ENCODE measurements at places on chromosomes 1 and 21.

GRCh38 chr21:43280949-43281633 is 112.3 kb downstream of the CRYAA start:
- DNase-seq: no peak

GRCh38 chr21:17978895-17979294 is 159.7 kb upstream of the C21orf91 start:
- DNase-seq: no peak

GRCh38 chr1:53957194-53957818 is 11.2 kb downstream of the LRRC42 start:
- DNase-seq: peak; percentile 72

DNA sequence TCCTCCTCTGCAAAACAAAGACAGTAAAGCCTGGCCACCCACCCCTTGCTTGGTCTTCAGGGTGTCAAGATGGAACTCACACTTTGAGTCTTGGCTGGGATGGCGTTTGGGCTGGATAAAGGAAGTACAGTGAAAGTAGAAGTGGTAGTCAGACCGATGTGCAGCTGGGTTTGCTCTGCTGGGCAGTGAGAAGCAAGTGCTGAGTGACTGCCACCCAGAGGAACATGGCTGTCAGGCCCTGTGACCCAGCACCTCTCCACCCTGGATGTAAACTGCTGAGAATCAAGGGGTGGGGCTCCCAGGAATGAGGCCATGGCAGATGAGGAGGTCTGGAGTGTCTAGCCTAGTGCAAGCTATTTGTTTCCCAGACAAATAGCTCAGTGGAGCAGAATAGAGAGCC is 51.2 kb downstream of the POFUT2 start:
- no peak for DNase-seq

DNA sequence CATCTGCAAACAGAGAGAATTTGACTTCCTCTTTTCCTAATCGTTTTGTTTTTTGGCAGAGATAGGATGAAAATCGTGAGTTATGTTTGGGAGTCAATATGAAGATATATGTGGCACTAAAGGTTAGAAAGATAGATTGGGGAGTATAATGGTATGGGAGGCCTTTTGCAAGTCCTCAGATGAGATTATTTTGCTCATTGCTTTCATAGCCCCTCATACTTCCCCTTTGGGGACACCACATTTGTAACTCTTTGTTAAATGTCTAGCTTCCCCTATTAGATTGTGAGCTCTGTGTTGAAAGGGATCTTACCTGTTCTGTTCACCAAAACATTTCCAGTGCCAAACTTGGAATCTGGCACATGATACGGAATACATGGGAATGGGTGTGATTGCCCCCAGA is 30.2 kb downstream of the RAVER2 start:
- no peak for DNase-seq

- DNase-seq: no peak
These were observed 953.0 kb upstream of the NCAM2 start for GRCh38 chr21:20045197-20045596.

GRCh38 chr1:196723325-196724185 is 51.1 kb upstream of the CFHR3 start:
- DNase-seq: peak; percentile 34

DNA sequence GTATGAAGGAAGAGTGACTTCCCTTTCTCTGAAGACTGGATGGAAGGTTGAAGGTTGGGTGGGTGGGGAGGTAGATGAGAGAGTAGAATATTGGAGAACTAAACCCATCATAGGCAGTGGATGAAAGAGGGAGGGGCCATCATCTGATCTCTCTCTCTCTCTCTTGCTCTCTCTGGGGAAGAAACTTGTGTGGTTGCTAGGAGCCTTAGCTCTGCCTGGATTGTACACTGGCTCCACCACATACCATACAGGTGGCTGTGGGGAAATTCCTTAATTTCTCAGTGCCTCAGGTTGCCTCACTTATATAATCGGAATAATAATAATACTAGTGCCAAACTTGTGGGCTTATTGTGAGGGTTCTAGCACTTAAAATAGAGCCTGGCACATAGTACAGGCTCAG is 9.5 kb downstream of the XCL1 start:
- no peak for DNase-seq

GRCh38 chr1:18805925-18806849 is 53.3 kb downstream of the TAS1R2 start:
- peak; percentile 11 for DNase-seq

GRCh38 chr1:43439781-43440180 is 13.9 kb downstream of the HYI start:
- DNase-seq: no peak

DNA sequence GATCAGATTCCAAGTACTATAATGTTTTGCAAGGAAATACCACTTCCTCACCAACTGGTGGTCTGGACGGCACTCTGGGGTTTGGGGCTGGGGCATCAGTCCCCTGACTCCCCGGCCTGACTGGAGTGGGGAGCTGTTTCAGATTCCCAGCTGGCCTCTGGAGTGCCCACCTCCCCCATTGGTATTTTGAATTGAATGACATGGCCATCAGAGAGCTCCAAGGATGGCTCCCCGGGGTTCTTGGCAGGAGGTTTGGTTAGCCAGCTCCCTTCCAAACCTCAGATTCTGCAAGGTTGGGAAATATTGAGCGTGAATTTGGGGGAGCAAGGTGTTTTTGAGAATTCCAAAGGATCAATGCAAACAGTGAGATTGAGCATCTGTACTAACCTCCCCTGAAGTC is 2.2 kb upstream of the INAVA start:
- DNase-seq: no peak

DNA sequence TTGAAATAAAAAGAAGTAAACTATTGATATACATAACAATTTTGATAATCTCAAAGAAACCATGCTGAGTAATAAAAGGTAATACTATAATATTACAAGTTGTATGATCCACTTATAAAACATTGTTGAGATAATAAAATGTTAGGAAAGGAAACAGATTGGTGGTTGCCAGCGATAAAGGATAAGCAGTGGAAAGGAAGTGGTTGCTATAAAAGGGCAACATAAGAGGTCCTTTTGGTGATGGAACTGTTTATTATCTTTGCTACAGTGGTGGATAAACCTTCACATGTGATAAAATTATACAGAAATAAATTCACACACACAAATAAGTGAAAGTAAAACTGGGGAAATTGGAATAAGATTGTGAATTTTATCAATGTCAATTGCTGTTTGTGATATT is 15.1 kb downstream of the OR6F1 start:
- no peak for DNase-seq

DNA sequence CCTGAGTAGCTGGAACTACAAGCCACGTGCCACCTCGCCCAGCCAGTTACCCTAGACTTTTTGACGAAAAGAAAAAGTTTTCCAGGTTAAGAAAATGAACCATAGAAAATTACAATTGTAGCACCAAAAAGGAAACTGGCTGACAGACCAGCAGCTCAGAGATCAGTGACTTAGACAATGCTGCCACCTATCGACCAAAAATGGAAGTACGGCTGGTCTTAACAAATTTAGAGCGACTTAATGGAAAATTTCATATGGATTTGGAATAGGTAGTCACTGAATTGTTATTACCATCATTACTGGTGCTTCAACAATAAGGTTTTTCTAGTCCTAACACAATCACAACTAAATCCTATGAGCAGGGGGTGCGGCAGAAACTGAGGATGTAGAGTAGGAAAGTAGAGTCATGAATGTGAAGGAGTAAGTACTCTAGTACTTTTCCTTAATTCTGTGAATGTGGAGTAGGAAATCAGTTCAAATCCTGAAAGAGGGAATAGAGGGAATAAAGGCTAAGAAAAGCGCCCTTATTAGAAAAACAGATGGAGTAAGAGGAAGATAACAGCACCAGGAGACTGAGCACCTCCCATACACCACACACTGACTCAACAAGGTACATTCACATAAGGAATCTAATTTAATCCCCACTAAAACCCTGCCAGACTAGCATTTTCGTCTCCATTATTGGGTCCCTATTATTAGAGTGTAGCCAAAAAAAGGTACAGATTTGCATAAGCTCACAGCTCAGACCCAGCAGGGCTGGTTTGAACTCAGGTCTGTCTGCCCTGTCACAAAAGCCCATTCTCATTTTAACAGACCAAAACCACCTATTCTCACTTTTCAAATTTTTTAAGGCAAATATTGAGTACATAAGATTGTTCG is 37.9 kb upstream of the MGST3 start:
- peak; percentile 65 for DNase-seq

DNA sequence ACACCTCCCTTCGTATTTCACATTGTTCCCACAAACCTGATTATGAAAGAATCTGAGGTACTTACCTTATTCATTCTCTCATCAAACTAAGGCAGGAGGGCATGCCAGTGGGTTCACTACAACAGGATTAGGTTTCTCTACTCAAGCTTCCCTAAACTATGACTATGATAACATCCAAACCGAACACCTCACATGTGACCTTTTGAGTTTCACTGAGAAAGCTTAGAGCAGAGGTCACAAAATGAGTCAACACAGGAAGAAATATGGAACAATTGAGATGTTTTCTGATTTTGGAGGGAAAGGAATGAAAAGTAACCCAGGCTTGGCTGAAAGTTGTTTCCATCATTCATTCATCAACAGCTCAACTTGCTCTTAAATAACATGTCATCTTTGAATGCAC is 24.1 kb downstream of the UBR4 start:
- no peak for DNase-seq

DNA sequence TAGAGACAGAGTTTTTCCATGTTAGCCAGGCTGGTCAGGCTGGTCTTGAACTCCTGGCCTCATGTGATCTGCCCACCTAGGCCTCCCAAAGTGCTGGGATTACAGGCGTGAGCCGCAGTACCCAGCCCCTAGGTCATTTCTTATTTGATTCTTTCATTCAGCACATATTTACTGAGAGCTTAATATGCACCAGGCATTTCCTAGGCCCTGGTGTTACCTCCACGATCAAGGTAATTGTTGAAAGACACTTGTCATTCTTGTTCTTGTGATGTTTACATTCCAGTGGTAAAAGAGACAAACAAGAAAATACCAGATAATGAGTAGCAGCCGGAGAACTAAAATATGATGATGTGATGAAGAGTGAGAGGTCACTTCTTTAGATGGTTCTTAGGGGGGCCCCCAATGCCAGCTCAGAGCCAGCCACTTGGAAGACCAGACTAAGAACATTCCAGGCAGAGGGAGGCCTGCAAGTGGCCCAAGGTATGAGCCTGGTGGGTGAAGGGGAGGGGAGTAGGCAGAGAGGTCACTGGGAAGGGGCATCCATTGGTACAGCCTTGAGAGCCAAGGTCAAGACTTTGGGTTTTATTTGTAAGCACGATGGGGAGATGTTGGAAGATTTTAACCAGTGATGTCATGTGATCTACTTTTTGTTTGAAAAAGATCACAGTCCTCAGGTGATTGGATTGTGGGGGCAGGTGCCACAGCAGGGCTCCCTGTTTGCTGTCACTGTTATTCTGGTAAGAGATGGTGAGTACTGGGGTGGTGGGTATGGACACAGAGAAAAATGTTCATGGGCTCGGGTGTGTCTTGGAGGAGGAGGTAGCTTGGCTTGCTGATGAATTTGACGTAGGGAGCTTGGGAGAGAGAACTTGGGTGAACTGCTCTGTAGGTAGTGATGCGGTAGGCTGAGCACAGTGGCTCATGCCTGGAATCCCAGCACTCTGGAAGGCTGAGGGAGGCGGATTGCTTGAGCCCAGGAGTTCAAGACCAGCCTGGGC is 18.7 kb downstream of the UBE2Q1 start:
- no peak for DNase-seq

DNA sequence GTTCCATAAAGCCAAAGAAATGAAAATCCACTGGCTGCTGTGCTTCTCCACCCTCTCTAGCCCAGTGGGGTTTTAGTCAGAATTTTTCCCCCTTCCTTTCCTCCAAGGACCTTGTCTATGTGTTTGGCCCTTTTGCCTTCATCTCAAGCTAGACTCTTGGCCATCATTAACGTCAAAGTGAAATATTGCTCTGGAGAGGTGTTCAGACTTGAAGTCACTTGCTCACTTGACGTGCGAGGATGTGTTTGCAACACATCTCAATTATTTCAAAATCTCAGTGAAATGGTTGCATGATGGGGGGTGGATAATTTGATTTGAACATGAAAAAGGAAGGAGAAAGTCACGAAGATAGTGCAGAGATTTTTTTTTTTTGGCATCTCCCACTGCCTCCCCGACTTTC is 13.6 kb downstream of the EVA1C start:
- no peak for DNase-seq

DNA sequence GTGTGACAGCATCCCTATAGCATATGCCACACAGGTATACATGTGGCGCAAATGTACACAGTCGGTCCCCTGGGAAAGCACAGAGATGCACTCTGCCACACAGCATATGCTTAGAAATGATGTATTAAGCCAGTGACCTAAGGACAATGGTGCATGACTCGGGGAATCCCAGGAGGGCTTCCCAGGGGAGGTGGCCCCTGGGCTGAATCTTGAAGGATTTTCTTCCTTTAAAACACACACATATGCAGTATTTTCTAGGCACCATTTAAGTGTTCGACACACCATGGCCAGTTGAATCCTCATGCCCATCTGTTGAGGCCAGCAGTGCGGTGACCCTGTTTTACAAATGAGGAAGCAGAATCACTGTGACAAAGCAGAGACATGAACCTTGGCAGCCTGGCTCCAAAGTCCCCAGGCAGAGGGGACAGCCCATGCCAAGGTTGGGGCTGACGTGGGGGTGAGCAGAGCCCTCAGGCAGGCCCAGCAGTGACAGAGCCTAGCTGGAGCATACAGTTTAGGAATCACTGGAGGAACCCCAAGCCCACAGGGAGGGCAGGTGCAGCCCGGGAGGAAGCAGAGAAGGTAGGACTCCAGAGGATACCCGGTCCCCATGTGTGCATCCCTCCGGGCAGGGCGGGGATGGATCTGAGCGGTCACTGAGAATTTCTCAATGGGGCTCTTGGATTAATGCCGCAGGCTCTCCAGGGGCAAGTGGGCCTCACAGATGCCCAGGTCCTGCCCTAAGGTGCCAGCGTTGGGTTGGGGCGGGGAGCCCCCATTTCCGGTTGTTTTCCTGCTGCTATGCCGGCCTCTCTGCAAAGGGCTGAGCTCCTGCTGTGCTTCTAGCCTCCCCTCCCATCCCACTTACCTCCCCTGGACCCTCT is 28.4 kb downstream of the WNT3A start:
- DNase-seq: no peak

DNA sequence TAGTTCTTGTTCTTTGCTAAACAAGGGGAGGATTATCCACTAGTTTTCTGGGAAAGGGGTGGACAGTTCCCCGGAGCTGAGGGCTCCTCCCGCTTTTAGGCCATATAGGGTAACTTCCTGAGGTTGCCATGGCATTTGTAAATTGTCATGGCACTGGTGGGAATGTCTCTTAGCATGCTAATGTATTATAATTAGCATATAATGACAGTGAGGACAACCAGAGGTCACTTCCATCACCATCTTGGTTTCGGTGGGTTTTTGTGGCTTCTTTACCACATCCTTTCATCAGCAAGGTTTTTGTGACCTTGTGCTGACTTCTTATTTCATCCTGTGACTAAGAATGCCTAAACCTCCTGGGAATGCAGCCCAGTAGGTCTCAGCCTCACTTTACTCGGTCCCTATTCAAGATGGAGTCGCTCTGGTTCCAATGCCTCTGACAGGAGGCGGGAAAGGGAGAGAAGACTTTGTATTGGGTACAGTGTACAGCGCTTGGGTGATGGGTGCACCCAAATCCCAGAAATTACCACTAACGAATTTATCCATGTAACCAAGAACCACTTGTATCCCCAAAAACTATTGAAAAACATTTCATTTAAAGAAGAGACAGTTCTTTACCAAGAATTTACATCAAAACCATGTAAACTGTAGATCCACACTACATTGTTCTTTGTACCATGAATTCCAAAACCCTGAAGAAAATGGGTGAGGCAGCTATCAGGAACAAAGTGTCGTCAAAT is 8.7 kb upstream of the SLC2A5 start:
- DNase-seq: peak; percentile 44

GRCh38 chr1:101005183-101005582 is 20.4 kb downstream of the DPH5 start:
- DNase-seq: no peak

- DNase-seq: no peak
These were observed 408.4 kb downstream of the NTNG1 start for GRCh38 chr1:107549152-107549810.

Measured in fibroblast of skin of back (primary cell).